Stromal cell of bone marrow (primary cell): ENCODE measurements at places on chromosomes 3 and 15.

- DNase-seq = peak; percentile 51
Measured at GRCh38 chr15:45549541-45550220, 27.1 kb upstream of the SLC30A4 start.

GRCh38 chr3:128196647-128197046 lies 43.4 kb downstream of the EEFSEC start:
- DNase-seq = no peak

DNA sequence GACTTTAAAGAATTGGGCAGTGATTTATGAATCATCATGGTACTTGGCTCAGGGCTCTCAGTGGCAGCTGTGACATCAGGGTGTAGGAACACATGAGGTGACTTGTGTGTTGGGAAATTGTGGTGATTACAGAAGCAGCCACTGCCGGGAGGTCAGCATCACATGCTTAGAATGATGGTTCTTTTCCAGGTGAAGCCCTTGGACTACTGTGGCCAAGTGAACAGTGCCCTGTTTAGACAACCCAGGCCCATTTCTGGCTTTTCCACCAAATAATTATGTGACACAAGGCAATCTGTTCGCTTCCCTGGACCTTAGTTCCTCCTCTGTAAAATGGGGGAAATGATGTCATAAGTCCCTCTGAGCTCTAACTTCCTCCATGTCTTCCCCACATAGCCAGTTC lies 139.7 kb upstream of the ROPN1 start:
- no peak for DNase-seq

- no peak for DNase-seq
Measured at GRCh38 chr15:42490291-42490670, 660 bp downstream of the ZNF106 start.

GRCh38 chr15:71501344-71502076 lies 308.8 kb upstream of the NR2E3 start:
- DNase-seq = no peak

GRCh38 chr3:45712434-45713110 lies 23.4 kb downstream of the SACM1L start:
- no peak for DNase-seq

GRCh38 chr3:197029511-197030167 lies at the start of gene MELTF:
MELTF (minus strand) TSS chr3:197029817; CDS start chr3:197029702, 115 bp downstream.
- peak; percentile 19 for DNase-seq

DNA sequence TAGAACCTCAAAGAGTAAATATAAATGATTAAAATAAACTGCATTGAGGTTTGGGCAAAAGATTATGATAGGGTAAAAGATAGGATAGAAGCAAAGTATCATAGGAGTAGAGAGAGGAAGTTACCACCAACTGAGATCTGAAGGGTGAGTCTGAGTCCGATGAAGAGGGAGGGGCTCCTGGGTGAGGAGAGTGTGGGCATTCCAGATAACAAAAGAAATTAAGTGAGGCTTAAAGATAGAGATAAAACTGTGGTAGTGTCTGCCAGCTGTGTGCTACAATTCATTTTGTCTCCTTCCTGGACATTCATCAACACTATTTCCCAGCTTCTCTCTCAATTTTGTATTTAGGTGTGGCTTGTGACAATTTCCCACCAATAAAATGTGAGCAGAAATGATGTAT lies 343.0 kb upstream of the PLSCR5 start:
- DNase-seq = no peak
